ENCODE measurements at places on chromosomes 16 and 17. TPM values are rescaled to one million over a fixed set of nuclear protein-coding genes. Genes with fewer than 3 reads are reported as not detected.

DNA sequence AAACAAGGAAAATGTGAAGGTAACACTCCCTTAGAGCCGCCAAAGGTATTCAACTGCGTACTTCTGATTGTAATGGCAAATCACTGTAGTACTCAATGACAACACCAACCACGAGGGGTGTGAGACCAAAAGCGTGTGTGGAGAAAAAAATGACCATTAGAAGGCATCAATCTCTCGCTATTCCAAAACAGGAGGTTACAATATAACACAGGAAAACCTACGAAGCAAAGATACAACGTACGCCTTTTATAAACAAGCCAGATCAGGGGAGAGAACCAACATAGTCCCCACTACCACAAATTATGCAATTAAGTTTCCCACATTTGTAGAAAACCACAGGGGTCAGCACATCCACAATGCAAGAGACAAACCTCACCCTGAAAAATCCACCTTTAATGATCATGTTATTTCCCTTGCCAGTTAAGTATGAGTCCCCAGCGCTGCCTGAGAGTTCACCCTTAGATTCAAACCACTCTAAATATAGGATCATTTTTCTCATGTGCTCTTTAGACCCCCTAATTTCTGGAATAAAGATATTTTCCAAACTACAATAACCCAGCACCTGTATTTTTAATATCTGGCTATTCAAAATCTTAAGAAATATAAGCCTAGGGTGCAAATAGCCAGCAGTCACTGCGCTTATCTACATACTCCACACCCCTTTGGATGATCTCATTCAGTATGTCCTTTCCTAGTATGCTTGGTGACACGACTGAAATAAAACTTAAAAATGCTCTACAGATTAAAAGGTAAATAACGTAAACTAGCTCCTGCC lies 12.4 kb downstream of the TEX14 start:
- H3K36me3 ChIP-seq: no peaks in the 10 kb centered on the region
- no peak for DNase-seq
- no peak overlapping the region for H3K4me3 ChIP-seq
- no peaks in the 10 kb centered on the region for H3K27me3 ChIP-seq
- no peak overlapping the region for H3K27ac ChIP-seq
- no peaks in the 10 kb centered on the region for H3K4me1 ChIP-seq

- peaks cover 15% of the 10 kb centered on the region for H3K4me1 ChIP-seq
- H3K27ac ChIP-seq: no peak overlapping the region
- no peak overlapping the region for H3K4me3 ChIP-seq
- no peaks in the 10 kb centered on the region for H3K27me3 ChIP-seq
- no peak for DNase-seq
Observed at GRCh38 chr16:24077292-24077691, 178.8 kb upstream of the CACNG3 start.

DNA sequence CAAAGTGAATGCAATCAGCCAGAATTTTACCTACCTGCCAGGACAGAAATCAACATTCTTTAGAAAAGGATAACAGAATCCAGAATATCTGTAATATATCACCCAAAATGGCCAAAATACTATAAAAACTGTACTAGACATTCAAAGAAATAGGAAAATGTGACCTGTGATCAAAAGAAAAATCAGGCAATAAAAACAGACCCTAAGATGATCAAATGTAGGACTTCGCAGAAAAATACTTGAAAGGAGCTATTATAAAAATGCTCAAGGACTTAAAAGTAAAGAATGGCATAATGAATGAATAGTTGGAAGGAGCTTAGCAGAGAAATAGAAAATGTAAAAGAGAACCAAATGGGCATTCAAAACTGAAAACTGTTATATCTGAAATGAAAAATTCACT lies 4.1 kb downstream of the LPCAT2 start:
- peaks cover 36% of the 10 kb centered on the region for H3K27me3 ChIP-seq
- peaks cover 10% of the 10 kb centered on the region for H3K4me1 ChIP-seq
- no peak overlapping the region for H3K27ac ChIP-seq

- H3K36me3 ChIP-seq: peaks cover 18% of the 10 kb centered on the region
- peaks cover 14% of the 10 kb centered on the region for H3K4me1 ChIP-seq
Observed at GRCh38 chr16:75593825-75594820, 27.9 kb downstream of the GABARAPL2 start.

GRCh38 chr17:55492781-55493341 lies 18.4 kb downstream of the SMIM36 start:
- H3K36me3 ChIP-seq: no peaks in the 10 kb centered on the region
- DNase-seq: no peak
- H3K4me3 ChIP-seq: no peak overlapping the region
- H3K4me1 ChIP-seq: no peaks in the 10 kb centered on the region

GRCh38 chr17:50961282-50962220 lies 95.4 kb upstream of the TOB1 start:
- DNase-seq: no peak
- peaks cover 11% of the 10 kb centered on the region for H3K4me1 ChIP-seq
- peaks cover 7% of the 10 kb centered on the region for H3K36me3 ChIP-seq

DNA sequence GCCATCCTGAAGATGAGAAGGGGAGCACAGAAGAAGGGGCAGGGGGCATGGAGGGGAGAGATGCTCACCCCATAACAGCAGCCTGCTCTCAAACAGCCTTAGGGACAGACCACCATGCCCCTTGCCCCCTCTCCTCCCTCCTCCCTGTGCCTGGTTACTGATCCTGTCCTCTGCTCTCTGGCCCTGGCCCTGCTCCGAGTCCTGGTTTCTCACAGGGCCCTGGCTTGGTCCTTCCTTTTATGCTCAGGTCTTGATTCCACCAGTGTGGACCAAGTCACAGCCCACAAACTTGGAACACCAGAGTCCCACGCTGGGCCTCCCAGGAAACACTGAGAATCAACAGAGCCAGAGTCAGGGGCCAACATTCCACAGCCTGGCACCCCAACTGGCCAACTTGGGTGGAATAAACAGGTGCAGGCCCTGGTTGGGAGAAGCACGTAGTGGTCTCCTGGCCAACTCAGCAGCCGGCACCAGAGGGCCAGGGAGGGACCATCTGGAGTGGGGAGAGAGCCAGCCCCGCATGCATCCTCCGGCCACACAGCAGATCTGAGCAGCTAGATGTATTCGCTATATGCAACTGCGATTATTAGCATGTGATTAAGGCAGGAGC lies 44.9 kb upstream of the CDC42EP4 start:
- H3K27ac ChIP-seq: no peak overlapping the region
- no peaks in the 10 kb centered on the region for H3K27me3 ChIP-seq
- H3K36me3 ChIP-seq: no peaks in the 10 kb centered on the region
- DNase-seq: no peak

DNA sequence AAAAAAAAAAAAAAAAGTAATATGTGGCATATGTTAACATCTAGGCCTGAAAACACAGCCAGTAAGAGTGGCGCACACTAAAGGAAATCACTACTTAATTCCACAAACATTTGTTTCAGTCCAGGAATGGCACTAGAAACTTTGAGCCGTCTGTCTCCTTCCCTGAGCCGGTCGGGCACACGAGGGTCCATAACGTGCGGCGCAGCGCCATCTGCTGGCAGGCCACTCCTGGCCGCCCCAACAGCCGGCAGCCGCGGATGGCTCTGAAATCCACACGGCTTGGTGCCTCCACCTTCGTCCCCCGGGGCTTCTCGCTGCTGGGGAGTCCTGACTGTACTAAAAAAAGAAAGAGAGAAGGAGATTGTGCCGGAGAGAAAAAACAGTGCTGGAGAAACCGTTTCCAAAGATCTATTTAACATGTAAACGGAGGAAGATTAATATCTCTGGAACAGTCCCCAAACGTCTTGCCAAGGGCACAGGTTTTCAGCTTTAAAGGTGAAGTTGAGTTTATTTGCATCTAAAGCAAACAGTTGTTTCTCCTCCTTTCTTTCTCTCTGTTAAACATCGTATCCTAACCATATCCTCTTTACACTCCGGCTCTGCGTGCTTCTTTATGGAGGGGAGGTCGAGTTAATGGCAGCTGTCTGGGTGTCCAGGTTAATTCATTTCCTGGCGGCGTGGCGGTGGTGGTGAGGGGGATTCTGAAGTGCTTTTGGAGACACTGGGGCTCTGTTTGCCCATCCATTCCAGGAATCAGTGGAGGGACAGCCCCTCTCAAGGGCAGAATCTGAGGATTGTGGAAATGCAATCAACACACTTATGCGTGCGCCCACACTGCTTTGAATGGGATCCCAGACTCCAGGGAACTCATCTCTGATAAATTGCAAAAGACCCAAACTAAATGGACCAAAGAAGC lies 611.3 kb upstream of the SALL1 start:
- peak; percentile 68 for DNase-seq
- H3K4me3 ChIP-seq: no peak overlapping the region
- peaks cover 2% of the 10 kb centered on the region for H3K4me1 ChIP-seq
- peaks cover 5% of the 10 kb centered on the region for H3K27me3 ChIP-seq
- no peak overlapping the region for H3K27ac ChIP-seq

GRCh38 chr17:74924250-74924948 lies at the start of gene OTOP2:
TSS of gene OTOP2 (plus strand) at chr17:74924273. CDS start at chr17:74924633, 360 bp downstream.
- H3K27ac ChIP-seq: no peak within 1 kb of the TSS
- no peak within 1 kb of the TSS for H3K4me3 ChIP-seq
- DNase-seq: no peak

- H3K4me3 ChIP-seq: no peak overlapping the region
- no peaks in the 10 kb centered on the region for H3K27me3 ChIP-seq
- DNase-seq: no peak
- H3K4me1 ChIP-seq: no peaks in the 10 kb centered on the region
Observed at GRCh38 chr17:320809-321385, 31.7 kb downstream of the RPH3AL start.

DNA sequence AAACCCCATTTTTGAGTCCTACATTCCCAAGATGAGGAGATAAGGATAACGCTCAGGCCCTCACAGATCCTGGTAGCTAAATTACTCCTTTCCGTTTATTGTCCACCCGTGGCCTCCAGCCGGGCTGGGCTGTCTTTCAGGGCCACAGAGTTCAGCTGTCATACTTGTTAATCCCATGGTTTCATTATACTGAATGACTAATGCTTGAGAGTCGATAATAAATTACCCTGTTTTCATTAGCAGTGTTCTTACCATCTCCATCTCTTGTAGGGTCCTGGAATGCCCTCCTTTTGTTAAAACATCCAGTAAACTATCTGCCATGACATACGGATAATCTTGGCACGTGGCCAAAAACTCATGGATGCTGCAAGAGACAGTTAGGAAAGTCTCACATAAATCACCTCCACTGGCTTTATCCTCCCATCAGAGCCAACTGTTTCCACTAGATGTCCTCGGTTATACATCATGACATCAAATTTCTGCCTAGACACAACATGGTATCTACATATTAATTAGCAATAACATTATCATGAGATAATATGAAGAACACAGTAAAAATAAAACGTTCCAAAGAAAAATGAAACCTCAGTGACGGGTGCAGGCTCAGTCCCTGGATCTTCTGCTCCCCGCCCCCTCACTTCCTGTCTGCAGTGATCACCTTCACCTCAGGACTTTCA lies 45.3 kb downstream of the BRD7 start:
- peaks cover 30% of the 10 kb centered on the region for H3K36me3 ChIP-seq
- peaks cover 41% of the 10 kb centered on the region for H3K4me1 ChIP-seq
- no peak overlapping the region for H3K4me3 ChIP-seq

DNA sequence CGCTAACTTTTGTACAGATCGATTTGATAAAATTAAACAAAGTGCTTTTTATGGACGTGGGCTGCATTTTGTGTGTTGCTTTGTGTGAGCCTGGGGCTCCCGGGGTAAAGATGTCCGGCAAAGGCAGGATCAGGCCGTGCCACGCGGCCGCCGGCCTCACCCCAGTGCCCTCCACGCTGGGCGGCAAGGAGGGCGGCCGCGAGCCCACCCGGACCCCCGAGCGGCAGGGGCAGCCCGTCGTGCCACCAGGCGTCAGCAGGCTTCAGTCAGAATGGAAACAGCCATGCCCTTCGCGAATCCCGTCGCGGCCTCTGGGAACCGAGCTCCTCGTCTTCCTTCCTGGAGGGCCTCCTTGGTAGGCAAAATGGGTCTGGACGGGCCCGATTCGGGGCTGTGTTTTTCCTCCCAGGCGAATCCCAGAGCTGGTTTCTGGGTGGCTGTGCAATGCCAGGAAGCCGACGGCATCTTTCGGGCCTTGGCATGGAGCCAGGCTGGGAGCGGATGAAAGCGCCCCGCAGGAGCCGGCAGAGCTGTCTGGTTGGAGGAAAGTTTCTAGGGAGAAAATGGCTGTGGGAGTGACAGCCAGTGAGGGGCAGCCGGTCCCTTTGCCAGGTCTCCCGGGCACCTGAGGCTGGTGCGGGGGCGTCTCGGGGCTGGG lies 5.5 kb downstream of the SOX8 start:
- peaks cover 10% of the 10 kb centered on the region for H3K4me1 ChIP-seq
- no peak overlapping the region for H3K27ac ChIP-seq
- DNase-seq: no peak
- no peak overlapping the region for H3K4me3 ChIP-seq
- H3K36me3 ChIP-seq: no peaks in the 10 kb centered on the region

GRCh38 chr17:71329310-71330098 lies 791.3 kb upstream of the SOX9 start:
- H3K27ac ChIP-seq: no peak overlapping the region
- H3K4me1 ChIP-seq: no peaks in the 10 kb centered on the region
- H3K27me3 ChIP-seq: no peaks in the 10 kb centered on the region
- H3K4me3 ChIP-seq: no peak overlapping the region
- DNase-seq: no peak
- no peaks in the 10 kb centered on the region for H3K36me3 ChIP-seq

- H3K36me3 ChIP-seq: no peaks in the 10 kb centered on the region
- H3K27ac ChIP-seq: no peak overlapping the region
- no peak for DNase-seq
- no peak overlapping the region for H3K4me3 ChIP-seq
Observed at GRCh38 chr17:27259356-27259755, 34.6 kb upstream of the WSB1 start.

DNA sequence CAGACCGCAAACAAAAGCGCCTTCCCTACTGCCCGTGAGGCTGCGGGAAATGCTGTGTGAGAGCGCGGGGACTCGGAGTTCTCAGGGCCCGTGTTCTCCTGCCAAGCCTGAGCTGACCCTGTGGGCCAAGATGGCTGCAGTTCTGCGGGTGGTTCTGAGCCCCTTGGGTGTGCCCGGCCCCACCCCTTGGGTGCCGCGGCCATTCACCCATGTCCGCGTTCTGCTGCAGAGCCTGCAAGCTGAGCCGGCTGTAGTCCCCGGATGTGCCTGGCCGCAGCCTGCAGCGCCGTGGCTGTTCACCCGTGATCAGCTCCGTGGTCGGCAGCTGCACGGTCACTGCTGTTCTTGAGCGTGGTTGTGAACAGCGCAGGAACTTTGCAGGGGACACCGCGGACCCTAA lies 20.0 kb downstream of the ACSF3 start:
- H3K36me3 ChIP-seq: peaks cover 14% of the 10 kb centered on the region
- no peak for DNase-seq
- peaks cover 38% of the 10 kb centered on the region for H3K4me1 ChIP-seq
- H3K27ac ChIP-seq: peak overlapping the region; percentile 90
- no peaks in the 10 kb centered on the region for H3K27me3 ChIP-seq

TRPV2 gene
- total RNA-seq: 23.7 TPM

ANKFN1 gene
- total RNA-seq: not detected

ZNF469 gene
- total RNA-seq: 0.17 TPM

FA2H gene
- 0.15 TPM for total RNA-seq

SLC2A4 gene
- 0.19 TPM for total RNA-seq

TUBB3 gene
- 0.38 TPM for total RNA-seq

COPS3 gene
- 104 TPM for total RNA-seq

KRT39 gene
- total RNA-seq: not detected

ADAM11 gene
- total RNA-seq: 0.57 TPM

Data from activated naive CD4-positive, alpha-beta T cell treated with anti-CD3 and anti-CD28 coated beads for 36 hours (primary cell).